Stimulated activated CD8-positive, alpha-beta memory T cell treated with anti-CD3 and anti-CD28 coated beads, Interleukin-4, amount 100 ng/mL, for 24 hours (primary cell): ENCODE measurements at places on chromosomes 6 and 20.

- DNase-seq: no peak
These were observed 251.0 kb downstream of the TAF4 start for GRCh38 chr20:61814726-61815125.

DNA sequence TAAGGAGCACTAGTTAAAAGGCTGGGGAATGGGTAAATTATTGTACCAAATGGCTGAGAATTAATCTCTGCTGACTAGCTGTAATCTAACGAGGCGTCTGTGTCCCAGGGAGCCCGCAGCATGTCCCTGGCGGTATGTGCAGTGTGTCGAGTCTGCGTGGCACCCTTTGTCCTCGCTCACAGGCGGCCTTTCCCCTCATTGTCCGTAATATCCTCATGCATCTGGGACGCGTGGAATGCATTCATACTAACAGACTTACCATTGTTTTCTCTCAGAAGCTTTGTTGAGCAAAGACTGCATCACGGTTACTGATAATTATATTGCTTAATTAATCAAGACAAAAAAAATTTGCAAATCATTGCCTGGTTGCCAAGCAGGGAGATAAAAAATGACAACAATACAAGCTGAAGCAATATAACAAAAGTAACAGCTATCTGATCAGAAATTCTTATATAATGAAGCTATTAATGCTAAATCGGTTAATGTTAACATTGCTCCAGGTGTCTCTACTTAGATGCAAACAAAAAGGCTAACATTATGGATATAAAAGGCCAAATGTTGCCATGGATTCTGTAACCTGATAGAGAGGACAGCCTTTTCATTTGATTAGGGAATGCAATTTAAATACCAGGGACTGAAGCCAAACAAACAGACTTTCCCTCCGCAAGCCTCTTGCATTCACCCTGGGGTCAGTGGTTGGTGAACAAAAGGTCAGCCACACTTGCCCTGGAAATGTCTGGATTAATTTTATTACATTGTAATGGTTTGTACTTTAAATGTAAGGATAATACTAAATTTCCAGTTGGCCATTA lies 124.8 kb downstream of the INSM1 start:
- DNase-seq: no peak

DNA sequence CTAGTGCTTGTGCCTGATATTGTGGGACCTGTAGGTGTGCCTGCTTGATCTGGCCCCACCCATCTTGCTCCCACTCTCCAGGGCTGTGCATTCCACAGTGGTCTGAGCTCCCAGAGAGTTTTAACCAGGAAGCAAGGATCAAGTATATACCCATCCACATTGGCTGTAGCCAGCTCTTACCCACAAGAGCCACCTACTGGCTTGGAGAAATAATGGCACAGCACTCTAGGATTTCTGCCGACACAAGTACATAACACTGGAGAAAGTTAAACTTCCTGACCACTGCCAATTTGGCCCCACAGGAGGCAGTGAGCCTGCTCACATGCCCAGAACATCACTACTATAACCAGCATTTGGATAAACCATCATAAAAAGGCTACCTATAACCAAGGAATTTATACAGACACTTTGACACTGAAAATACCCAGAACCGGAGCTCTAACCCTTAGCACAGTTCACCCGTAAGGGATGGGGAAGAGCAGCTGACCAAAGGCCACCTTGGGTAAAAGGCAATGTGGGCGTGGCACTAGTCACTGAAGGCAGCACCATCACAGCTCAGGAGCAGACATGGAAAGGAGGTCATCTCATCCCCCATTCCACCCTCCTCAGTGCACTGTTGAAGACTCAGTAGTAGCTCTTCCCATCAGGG lies 440.4 kb downstream of the BTBD3 start:
- no peak for DNase-seq

DNA sequence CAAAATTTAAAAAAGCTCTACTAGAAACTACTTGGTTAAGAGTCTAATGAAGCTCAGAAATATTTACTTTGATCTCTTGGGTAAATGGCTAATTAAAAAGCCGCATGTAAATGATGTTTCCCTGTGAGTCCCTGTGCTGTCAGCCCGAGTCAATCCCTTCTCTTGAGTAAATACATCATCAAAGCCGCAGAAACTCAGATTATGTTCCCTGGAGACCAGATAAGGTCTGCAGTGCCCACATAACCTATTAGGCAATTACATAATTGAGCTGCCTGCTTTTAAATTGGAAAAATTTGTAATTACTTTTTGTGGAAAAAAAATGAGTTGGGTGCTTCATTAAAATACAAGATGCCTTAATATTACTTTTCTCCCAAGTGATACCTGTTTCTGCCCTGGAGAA lies 83.1 kb downstream of the KIZ start:
- no peak for DNase-seq

DNA sequence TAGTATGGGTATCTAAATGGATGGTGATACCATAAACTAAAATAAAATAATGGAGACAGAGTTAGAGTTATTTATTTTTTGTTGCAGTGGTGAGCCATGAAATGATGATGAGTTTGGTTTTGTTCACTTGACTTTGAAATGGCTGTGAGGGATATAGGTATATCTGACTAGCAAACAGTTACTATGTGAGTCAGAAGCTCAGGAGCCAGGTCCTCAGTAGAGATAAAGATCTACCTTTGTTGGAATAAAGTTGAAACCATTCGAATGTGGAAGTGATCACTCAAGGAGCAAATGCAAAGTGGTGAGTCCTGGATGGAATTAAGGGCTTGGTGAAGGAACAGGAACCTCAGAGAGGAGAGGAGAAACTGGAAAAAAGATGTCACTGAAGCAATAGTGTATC lies 86.0 kb upstream of the TPD52L1 start:
- DNase-seq: no peak
